ENCODE measurements at places on chromosomes 11 and 22.

DNA sequence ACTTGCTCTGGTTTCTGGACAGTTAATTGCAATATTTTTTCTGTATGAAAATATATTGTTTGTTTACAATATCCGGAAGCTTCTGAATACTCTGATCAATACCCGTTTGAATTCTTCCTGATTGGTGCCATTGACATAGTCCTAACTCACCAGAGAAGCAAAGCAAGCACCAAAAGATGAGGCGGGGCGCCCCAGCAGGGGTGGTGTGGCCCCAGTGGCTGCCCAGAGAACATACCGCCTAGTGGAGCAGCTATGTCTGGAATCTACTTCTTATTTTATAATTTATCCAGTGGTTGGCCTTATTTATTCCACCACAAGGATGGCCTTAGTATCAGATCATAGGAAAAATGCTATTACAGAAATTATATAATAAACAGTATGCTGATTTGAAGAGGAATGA is 610.7 kb downstream of the JRKL start:
- no peak for DNase-seq

- DNase-seq: no peak
These were observed 63.9 kb downstream of the GAS2 start for GRCh38 chr11:22730319-22730718.

DNA sequence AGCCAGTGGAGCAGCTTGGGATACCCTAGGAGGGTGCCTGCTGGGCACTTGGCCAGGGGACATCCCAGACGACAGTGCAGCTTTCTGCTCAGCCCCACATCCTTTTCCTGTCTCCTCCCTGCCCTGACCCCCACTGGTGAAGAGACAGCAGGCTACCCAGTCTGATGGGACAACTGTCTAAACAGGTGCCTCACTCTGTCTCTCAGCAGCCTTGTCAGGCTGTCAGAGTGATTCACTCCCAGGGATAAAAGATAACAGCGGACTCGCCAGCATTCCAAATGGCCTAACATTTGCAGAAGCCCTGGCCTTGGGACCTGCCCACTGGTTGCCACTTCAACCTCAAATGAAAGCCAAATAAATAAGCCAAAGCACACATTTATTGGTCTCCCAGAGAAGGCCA is 318.6 kb upstream of the PLET1 start:
- DNase-seq: no peak

GRCh38 chr22:22558972-22559603 is at the start of gene PRAME:
PRAME (minus strand) TSS chr22:22559265; CDS start chr22:22556832, 2,433 bp downstream.
- peak; percentile 58 for DNase-seq

- DNase-seq: no peak
These were observed 18.9 kb upstream of the PPP6R3 start for GRCh38 chr11:68441466-68442230.

DNA sequence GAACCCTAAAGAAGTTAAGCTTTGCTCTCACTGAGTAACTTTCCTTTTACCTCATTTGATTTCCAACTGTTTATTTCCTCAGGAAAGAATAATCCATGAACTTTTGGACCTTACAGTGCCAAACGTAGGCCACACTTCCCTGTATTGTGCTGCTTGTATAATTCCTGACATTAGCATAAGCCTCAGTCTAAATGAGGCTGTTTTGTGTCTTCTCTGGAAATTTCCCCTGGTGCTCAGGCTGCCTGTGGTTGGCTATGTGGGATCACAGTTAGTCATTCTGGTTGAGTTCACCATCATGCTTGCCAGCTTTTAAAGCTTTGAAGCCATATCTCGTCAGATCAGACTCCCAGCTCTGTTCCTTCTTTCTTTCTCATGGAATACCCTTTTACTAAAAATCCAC is 107.0 kb downstream of the FAM76B start:
- no peak for DNase-seq

- DNase-seq: no peak
These were observed 93.4 kb downstream of the ISX start for GRCh38 chr22:35159343-35159742.

GRCh38 chr11:9047964-9048523 is 43.4 kb downstream of the SCUBE2 start:
- no peak for DNase-seq

DNA sequence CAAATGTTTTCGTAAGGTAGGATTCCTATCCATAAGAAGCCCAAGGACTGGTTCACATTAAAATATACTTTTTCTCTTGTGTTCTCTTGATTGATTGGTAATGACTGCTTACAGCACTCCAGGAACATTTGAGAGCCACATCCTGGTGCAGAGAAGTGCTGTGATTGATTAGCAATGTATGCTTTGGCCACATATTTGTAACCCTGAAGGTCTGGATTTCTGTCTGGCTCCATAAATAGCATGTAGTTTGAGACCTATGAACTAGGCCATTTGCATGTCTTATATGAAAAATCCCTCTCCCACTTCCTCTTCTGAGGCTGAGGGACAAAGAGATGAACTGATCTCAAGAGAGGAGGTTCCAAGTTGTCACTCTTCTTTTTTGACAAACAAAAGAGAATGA is 49.3 kb upstream of the CD44 start:
- no peak for DNase-seq

DNA sequence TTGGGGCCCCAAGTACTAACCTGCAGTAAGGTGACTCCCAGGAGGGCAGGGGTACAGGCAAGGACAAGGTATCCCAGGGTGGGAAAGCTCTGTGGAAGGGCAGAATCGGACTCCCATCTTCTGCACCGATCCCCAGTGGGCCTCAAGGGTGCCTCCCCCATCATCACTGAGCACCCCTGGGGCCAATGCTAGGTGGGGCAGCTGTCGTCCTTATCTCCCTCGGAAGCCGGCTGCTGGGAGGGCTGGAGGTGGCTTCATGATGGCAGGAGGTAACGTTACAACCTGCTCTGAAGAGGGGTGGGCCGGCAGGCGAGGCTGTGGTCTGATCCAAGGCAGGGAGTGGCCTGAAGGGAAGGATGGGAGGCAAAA is 87.6 kb upstream of the LINC01488 start:
- DNase-seq: no peak

DNA sequence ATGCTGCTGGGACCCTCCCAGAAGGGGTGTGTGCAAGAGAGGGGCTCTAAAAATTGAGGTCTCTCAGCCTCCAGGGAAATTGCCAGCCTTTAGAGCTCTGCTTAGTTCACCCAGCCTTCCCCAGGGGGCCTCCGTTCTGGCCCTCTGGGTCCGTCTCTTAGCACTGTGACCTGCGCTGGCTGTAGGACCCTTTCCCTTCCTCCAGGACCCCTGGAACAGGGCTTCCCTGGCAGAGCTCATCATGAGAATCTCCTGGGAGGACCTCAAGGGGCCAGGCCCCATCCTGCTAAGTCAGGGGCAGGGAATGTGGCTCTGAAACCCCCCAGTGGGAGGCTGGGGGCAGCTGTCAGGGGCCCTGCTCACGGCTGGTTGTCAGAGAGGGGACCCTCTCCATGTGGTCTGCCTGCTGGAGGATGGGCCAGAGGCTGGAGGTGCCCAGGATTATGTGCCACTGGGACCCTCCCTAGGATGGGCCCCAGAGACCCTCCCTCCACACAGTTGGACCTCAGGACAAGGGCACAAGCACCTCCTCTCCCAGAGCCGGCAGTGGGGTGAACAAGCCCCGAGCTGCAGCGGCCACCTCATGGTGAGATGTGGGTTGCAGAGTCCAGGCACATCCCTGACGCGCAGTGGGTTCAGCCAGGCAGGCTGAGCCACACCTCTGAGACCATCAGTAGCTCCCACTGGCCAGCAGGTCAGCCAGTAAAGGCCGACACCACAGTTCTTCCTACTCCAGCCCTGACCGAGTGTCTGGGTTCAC is 27.1 kb upstream of the GAL start:
- no peak for DNase-seq

GRCh38 chr22:50621356-50621880 is 6.5 kb downstream of the ARSA start:
- no peak for DNase-seq

- no peak for DNase-seq
These were observed 5.3 kb downstream of the SMIM38 start for GRCh38 chr11:69161117-69161407.

- DNase-seq: no peak
These were observed 220.8 kb downstream of the RAB38 start for GRCh38 chr11:87954476-87954875.

DNA sequence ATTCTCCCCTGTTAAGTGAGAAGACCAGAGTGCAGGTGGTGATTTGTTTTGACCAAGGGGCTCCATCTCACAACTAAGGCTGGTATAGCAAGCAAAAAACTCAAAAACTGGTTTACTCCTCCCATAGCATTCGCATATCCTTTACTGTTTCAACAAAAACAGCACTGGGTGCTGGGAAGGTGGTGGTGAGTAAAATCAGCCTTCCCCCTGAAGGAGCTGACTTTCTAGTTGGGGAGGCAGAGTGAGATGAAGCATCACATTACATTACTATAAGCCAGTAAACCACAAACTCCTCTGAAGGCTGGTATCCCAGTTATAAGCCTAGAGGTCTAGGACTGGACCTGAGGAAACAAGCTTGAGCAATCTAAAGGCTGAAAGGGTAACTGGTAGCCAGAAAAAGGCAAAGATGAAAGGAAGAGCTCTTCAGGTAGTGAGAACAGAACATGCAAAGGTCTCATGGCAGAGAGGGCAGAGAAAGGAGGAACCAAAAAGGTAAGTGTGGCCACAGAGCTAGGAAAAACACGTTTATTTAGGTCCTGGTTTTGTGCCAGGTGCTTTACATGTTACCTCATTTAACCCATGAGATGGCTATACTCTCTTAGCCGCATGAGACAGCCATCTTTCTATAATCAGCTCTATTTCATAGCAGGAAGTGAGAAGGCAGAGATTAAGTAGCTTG is 22.3 kb downstream of the TMEM123 start:
- DNase-seq: no peak

- DNase-seq: peak; percentile 78
These were observed 4.5 kb upstream of the NOL12 start for GRCh38 chr22:37681556-37682049.

DNA sequence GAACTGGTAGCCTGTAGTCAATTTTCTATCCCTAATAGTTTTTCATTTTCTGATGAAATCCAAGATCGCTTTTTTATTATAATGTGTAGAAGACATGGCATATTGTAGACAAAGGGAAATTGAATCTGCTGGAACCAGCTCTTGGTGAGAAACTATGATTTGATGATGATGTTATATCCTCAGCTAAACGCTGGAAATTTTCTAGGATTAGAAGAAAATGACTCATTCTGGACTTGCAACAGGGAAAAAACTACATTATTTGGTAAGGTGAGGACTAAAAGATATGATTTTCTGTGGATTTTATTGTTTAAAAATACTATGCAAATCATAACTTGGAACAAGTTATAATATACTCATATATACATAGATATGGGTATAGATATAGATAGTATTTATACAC is 14.1 kb upstream of the PGM2L1 start:
- DNase-seq: no peak

DNA sequence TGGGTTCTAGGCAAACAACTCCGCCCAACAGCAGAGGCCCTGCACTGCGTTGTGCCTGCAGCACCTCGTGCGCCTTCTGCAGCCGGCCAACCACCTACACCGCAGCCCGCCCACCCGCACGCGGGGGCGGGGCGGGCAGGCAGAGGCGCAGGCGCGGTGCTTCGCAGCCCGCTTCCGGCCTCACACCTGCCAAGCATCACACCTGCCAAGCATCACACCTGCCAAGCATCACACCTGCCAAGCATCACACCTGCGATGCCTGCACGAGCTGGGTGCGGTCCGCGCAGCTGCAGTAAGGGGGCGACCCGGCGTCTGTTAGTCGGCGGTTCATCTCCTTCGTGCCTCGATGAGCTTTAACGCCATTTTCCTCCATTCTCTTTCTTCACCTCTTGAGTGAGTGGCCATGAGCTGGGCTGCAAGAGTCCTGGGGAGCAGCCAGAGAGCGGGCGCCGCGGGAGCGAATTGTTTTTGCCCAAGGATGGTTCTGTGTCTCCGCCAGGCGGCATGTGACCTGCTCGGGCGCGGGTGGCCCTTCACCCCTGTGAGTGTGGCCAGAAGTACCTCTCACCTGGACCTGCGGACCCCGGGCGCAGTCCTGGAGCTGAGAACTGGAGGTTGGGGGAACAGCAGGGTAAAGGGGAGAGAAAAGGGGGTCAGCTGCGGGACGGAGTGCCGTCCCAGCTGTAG is at the start of gene LDHAL6A:
Gene LDHAL6A (plus strand): TSS at position 171 of the 687 bp plus-strand sequence. CDS start 825 bp downstream, outside the sequence.
- DNase-seq: no peak

DNA sequence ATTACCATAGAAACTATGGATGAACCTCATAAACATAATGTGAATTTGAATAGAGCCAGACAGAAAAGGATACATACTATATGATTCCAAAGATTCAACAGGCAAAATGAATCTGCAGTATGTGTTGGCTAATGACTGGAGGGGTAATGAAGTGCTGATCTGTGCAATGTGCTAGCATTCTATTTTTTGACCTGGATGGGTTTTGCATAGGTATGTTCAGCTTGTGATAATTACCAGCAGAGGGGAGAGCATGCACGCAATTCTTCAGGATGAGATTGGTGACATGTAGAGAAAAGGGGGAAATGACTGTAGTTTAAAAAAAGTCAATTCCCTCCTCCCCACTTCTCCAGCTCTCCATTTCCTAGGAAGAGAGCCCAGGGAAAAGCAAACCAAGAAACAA is 618 bp upstream of the CCDC81 start:
- DNase-seq: no peak

DNA sequence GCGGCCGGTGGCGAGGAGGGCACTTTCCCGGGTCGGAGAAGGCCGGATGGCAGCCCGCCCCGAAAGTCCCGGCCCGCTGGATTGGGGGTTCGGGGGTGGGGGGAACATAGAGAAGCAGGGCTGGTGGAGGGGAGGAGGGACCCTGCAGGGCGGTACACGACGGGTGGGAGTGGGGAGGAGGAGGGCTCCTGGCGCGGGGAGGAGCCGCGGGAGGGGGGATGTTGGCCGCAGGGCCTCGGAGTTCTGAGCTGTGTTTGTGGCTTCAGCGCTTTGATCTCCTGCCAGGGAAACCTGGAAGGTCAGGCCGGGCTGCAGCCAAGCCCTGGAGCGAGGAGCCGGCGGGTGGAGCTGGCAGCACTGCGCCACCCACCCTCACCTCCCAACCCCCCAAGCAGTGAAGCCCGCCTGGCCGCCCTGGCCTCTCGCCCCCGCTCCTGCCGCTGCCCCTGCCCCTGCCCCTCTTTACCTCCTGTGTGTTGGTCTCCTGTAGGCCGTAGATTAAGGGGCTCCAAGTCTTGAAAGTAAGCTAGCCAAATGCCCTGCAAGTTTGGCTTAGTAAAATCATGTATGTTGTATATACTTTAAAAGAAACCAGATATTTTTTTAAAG is 30.9 kb downstream of the C22orf31 start:
- DNase-seq: no peak

GRCh38 chr11:71117311-71117710 is 135.1 kb downstream of the SHANK2 start:
- no peak for DNase-seq

- DNase-seq: no peak
These were observed 200.3 kb upstream of the MPPED2 start for GRCh38 chr11:30786256-30787110.

DNA sequence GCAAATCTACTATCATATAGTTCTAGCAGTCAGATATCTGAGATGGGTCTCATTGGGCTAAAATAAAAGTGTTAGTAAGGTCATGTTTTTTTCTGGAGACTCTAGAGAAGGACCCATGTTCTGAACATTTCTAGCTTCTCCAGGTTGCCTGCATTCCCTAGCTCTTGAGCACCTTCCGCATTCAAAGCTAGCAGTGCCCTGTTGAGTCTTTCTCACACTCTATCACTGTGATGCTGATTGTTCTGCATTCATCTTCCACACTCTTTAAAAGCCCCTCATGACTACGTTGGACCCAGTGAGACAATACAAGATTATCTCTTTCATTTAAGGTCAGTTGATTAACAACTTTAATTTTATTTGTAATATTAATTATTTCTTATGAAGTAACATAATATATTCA is 433.3 kb upstream of the CHORDC1 start:
- no peak for DNase-seq

Data from hematopoietic multipotent progenitor cell treated with erythropoietin and hydrocortisone succinate and interleukin-3 and kit ligand, for 15 days (in vitro differentiated cells).